ENCODE measurements at places on chromosomes 7 and 10.

- DNase-seq, result no peak
Measured at GRCh38 chr7:39709768-39710311, 86.5 kb downstream of the RALA start.

DNA sequence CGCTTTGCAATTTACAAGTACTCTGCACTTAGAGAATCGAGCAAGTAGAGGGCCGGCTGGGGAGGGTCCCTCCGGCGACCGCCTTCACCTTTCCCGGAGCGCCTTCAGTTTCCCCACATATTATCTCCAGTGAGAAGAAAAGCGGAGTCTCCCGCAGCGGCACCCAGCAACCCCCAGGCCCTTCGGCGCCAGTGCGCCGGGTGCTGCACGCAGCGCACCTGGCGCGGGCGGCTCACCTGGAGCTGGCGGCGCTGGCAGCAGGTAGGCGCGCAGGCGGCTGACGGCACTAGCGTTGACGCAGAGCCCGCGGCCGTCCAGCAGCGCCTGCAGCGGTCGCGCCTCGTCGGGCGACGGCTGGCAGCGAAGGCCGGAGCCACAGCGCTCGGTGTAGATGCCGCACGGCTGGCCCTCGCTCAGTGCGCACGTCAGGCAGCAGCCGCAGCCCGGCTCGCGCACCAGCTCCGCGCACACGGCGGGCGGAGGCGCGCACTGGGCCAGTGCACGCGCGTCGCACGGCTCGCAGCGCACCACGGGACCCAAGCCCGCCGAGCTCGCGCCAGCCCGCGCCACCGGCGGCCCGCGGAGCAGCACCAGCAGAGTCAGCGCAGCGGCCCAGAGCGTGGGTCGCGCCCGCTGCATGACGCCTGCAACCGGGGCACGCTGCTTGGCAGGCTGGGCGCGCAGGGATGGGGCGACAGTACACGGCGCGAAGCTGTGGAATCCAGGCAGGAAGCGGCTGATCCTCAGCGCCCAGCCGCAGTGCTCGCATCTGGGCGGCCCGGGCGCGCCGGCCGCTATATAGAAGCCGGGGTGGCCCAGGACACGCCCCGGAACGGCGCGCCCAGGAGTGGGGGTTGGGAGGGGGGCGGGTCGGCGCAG lies at the start of gene IGFBP3:
TSS of gene IGFBP3 (minus strand) at position 771 of the 879 bp plus-strand sequence. CDS start at position 639, 132 bp downstream.
- no peak for DNase-seq

GRCh38 chr7:156639426-156640256 lies 933 bp upstream of the RNF32 start:
- DNase-seq, result no peak

DNA sequence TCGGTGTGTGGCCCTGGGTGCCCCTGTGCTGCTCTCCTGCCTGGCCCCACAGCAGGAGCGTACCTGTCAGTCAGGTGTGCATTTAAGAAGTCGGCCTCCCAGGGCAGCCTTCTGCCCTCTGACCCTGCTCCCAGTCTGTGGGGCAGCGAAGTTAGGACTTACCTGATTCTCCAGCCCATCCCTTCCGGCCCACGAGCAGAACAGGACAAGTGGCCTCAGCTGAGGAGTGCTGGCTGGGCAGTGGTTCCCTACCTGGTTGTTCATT lies 24.7 kb downstream of the CTBP2 start:
- no peak for DNase-seq

GRCh38 chr7:92699560-92699959 lies 109.4 kb upstream of the FAM133B start:
- no peak for DNase-seq

- DNase-seq, result no peak
Measured at GRCh38 chr10:122248356-122249302, 22.5 kb upstream of the BTBD16 start.

DNA sequence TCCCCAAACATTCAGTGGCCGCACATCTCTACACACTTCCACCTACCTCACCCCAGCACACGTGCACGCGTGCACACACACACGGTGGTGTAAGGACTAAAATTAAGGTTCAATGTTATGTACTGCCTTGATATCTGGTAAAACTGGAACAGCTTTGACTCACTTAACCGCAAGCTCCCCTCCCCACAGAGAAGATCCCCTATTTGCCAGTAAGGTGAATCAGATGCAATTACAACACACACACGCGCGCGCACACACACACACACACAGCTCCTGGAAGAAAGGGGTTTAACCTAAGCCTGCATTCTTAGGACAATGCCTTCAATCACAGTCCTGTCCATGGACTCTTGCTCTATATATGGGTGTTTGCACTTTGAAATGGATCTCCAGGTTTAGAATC lies 25.5 kb upstream of the VPS41 start:
- no peak for DNase-seq

DNA sequence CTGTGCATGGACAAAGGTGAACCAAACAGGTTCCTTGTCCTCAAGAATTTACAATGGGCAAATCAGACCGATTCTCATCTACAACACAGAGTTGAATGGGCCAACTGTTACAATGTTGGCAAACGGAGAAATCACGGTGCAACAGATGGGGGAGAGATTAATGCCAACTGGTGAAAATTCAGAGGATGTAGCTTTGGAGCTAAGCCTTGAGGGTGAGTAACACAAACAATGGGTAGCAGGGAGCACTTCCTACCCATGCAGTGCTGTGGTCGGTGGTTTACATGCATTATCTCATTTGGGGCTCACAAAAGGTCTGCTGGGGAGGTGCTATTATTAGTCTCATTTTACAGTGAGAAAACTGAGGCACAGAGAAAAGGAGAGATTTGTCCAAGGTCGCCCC lies 902 bp upstream of the NFE2L3 start:
- no peak for DNase-seq

DNA sequence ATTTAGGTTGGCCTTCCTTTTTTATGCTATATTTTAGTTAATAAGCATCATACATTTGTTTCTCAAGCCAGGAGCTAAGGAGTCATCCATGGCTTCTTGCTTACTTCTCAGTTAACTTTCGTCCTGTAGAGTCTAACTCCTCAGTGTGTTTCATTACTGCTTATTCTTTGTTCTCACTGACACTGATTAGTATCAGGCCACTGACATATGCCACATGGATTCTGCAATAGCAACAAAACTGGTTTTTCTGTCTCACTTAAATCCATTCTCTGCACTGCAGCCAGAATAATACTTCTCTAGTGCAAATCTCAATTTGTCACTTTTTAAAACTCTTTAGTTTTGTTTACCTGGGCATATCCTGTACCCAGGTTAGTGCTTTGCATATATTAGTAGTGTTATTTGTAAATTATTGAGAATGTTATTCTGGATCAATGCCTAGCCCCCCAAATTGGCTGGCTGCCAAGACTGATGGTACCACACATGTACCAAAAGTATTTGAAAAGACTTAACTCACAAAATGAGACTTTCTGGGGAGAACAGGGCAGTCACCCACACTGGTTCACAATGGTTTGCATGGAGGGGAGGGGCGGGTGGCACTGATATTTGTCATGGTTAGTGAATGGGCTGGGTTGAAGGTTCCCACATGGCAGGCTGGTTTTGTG lies 79.1 kb downstream of the CCSER2 start:
- no peak for DNase-seq

DNA sequence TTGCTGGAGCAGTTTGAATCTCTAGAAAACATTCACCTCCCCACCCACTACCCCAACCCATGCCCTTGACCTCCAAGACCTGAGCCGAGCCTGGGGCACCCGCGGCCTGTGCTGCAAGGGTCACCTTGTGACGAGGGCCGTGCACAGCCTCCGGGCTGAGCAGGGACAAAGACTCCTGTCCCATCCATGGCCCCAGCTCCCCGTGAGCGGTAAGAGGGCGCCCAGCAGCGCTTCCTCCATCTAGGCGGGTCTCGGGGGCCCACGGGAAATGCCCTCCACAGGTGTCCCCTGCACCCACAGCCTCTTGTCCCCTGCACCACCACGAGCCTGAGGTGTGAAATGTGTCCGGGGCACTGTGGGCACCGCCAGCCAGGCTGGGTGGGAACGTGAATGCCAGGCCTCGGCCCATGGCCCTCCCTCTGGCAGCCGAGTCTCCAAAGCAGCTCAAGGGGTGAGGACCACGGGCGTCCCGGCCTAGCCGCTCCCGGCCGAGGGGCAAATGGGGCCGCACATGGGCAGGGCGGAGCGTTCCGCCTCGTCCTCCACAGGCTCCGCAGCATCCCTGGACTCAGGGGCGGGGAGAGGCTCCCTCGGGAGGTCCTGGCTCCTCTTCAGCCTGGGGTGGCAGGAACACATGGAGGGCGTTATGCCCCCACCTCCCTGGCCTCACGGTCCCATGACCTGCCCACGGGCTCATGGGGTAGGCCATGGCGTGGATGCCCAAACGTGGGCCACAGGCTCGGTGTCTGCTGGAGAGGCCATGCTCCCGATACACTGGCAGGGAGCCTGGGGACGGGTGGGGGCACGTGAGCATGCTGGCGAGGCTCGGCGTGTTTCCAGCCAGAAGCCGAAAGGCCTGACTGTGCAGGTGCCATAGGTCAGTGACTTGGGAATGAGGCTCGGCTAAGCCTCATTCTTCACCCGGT lies 21.1 kb downstream of the DPYSL4 start:
- no peak for DNase-seq

DNA sequence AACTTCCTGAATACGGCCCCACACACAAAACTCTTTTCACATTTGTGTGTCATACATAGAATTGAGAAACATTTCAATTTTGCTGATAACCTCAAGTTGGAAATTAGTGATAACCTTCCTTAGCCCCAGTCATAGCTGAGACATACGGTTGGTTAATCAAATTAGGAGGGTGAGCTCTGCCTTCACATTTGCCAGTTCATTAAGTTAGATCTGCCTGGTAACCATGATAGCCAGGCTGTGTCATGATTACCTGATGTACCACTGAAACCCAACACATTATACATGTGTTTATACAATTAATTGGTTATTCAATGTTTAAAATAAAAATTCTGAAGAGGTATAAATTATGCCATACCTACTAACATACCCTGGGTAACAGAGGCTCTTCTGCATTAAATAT lies 60.8 kb upstream of the RAB11FIP2 start:
- no peak for DNase-seq

- no peak for DNase-seq
Measured at GRCh38 chr7:31603046-31603445, 84.0 kb upstream of the PPP1R17 start.

DNA sequence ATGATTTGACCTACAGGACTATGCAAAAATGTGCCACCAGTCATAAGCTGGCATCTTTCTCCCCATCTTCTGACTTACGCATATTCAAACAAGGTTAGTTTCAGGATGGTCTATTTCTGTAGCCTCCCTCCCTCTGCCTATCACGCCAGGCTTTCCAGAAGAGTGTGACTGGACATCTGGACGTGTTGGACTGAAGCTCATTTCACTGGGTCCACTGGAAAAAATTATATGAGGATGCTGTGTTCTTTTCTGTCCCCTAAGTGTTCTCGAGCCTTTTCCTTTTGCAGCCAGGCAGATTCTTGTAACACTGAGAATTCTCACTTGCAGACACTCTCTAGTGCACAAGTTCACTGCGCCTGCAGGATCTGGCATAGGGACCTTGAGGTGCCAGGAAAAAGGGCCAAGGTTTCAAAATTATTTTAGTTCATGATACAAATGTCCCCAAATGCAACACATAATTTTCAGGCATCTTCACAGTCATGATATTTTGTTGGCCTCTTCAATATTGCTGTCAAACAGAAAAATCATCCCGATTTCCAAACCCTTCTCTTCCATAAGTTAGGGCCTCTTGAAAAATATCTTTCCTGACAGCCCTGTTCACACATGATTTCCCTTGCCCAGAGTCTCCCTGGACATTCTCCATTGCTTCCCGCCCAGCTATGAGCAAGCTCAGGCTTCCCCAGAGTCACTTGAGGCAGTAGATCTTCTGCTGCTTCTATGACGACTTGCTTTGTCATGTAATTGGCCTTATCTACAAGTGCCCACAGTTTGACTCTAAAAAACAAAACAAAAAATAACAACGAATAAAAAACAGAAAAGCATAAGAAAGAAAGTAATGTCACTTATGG lies 170.4 kb downstream of the BMPER start:
- DNase-seq, result no peak

DNA sequence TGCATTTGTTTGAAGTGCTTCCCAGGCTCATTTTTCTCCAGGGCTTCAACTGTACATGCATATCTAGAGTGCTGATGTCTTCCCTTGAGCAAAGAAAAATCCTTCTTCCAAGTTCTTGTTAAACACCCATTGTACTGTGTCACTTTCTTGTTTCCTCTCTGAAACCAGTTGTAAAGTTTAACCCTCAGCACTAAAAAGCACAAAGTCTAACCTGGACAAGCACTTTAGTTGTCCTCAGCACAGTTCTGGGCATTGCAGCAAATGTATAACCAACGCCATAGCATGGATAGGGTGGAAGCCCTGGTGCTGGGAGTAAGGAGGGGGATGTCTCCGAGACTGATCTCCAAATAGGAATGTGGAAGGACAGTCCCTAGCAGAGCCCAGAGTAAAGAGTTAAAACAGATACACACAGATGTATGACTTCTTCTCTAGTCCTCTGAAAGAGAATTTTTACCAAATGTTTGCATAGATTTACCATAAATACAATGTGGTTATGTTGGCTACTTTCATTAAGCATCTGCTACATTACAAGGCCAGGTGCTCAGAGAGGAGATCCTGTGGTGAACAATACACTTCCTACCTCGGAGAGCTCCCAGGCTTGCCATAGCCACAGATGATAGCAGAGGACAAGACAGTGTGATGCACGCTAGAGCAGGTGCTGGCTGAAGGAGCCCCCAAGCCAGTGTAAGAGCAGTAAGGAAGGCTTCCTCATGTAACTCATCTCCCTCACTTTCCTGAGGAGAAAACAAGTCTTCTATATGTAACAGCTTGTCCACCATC lies 57.0 kb downstream of the DNAJC12 start:
- no peak for DNase-seq

DNA sequence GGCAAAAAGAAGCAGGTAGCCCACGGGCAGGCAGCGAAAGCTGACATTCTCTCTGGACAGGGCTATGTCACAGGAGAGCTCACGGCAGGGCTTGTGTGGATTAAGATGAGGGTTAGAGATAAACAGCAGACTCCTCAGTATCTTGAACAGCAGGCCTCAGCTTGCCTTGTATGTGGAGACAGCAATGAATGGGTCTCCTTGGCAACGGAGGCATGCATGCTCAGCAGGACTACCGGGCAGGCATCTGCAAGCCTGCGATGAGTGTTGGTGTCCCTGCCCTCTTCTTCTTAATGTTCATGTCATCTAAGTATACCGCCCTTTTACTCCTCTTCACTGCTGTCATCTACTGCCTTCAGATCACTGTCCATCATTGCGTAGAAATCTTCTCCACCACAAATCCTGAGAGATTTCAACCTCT lies 81.9 kb upstream of the C1GALT1 start:
- DNase-seq, result no peak

DNA sequence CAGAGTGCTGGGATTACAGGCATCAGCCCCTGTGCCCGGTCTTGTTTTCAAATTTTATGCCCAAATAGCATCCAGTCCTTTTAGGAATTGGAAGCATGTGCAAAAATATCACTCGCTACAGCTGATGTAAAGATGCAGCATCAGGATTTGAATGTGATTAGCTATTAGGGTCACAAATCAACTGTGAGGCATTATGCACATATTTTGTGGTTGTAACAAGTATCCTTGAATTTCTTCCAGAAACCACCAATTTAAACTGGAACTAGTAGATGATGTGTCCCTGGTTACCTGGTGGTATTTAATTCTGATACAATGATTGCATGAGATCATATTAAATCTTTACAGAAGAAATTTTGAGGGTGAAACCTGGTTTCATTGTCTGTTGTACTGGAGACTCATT lies 41.0 kb upstream of the ITGA8 start:
- no peak for DNase-seq

GRCh38 chr10:12448729-12449391 lies 99.5 kb downstream of the CAMK1D start:
- DNase-seq, result peak; percentile 59

- DNase-seq, result no peak
Measured at GRCh38 chr7:14457568-14458453, 444.7 kb downstream of the DGKB start.

GRCh38 chr10:35017608-35018007 lies 72.5 kb downstream of the CUL2 start:
- DNase-seq, result no peak

Data from activated CD4-positive, alpha-beta T cell treated with anti-CD3 and anti-CD28 coated beads for 1 hour (primary cell).